ENCODE measurements at places on chromosomes 4 and X. TPM values are rescaled to one million over a fixed set of nuclear protein-coding genes. Genes with fewer than 3 reads are reported as not detected.
A peak's percentile ranks its signal among the peaks of the same experiment; 100 is the strongest.

- no peaks in the 10 kb centered on the region for H3K27me3 ChIP-seq
- peak; percentile 11 for DNase-seq
- no peak overlapping the region for H3K4me3 ChIP-seq
- H3K27ac ChIP-seq = peak overlapping the region; percentile 75
- H3K4me1 ChIP-seq = no peaks in the 10 kb centered on the region
- H3K36me3 ChIP-seq = no peaks in the 10 kb centered on the region
These were observed 113.9 kb downstream of the NYX start for GRCh38 chrX:41561045-41561444.

DNA sequence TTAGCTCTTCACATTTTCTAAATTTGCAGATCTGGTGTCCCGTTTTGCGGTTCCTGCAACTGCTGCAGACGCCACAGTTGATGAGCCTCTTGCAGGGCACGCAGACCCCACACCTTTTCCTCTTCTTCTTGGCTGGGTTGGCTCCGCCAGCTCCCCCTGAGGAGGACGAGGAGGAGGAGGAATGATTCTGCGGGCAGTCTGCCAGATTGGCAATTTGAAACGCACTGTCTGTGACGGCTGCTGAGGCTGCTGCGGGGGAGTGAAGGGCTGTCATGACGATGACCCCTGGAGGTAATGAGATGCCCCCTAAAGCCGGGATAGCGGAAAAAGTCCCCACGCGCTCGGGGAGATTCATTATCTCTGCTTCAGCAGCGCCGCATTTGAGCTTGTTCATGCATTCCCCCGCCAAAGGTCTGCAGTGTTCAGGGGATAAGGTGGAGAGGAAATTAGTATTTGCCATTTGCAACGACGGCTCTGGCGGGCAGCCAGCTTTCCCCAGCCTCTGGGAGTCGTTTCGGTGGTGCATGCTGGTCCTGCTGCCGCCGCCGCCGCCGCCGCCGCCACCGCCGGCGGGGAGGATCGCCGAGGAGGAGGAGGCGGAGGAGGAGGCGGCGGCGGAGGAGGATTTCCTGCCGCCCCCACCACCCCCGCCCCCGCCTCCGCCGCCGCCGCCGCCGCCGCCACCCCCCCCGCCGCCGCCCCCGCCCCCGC, 3.8 kb downstream of the CXXC4 start:
- DNase-seq = peak; percentile 88
- peak overlapping the region; percentile 54 for H3K4me3 ChIP-seq
- peaks cover 24% of the 10 kb centered on the region for H3K4me1 ChIP-seq
- H3K36me3 ChIP-seq = no peaks in the 10 kb centered on the region
- no peaks in the 10 kb centered on the region for H3K27me3 ChIP-seq

Gene FOXR2
- not detected for polyA plus RNA-seq

Gene GRIA3
- polyA plus RNA-seq = 0.22 TPM

- DNase-seq = no peak
- no peaks in the 10 kb centered on the region for H3K36me3 ChIP-seq
- no peak overlapping the region for H3K4me3 ChIP-seq
- no peaks in the 10 kb centered on the region for H3K4me1 ChIP-seq
- H3K27ac ChIP-seq = no peak overlapping the region
- no peaks in the 10 kb centered on the region for H3K27me3 ChIP-seq
These were observed 46.2 kb downstream of the CASK start for GRCh38 chrX:41877167-41877566.

Gene NWD2
- under 0.01 TPM for polyA plus RNA-seq

Gene FHIP1A
- polyA plus RNA-seq = 0.67 TPM

Gene SLC7A11
- 0.54 TPM for polyA plus RNA-seq
